ENCODE measurements at places on chromosomes 12 and 14.

DNA sequence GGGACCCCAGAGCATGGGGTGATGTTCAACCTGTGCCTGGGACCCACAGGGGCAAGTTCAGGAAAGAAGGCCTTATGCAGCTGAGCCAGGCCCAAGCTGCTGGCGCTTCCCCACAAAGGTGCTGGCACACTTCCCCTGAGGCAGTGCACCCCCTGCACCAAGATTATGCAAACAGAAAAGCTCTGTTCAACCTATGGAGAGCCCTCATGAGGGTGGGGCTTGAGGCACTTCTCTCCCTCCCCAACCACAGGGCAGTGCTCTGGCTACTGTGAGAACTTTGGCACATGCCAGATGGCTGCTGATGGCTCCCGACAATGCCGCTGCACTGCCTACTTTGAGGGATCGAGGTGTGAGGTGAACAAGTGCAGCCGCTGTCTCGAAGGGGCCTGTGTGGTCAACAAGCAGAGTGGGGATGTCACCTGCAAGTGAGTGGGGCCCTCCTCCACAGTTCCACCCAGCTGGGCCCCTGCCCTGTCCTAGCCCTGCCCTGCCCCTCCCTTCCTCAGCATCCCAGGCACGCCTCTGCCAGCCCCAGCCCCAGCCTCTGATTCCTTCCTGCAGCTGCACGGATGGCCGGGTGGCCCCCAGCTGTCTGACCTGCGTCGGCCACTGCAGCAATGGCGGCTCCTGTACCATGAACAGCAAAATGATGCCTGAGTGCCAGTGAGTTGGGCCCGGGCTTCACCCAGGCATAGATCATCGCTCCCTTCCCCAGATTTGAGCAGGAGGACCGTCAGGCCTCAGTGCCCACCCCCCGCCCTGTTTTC, 5.5 kb upstream of the NXPH4 start:
- no peak for DNase-seq

DNA sequence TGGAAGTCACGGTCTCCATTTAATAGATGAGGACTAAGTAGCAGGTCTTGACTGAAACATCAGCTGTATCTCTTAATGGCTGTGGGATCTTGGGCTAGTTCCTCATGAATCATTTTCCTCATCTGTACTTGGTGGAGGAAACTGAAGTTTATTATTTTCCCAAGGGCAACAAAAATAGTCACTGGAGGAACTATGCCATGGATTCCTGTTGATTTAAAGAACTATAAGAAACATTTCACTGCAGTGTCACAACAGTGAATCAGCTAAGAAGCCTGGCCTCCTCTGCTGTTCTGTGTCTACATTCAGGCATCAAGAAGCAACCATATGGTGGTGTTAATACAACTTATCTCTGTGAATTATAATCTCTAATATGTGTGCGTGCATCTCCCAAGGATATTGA, 200.5 kb downstream of the STXBP6 start:
- DNase-seq = no peak

DNA sequence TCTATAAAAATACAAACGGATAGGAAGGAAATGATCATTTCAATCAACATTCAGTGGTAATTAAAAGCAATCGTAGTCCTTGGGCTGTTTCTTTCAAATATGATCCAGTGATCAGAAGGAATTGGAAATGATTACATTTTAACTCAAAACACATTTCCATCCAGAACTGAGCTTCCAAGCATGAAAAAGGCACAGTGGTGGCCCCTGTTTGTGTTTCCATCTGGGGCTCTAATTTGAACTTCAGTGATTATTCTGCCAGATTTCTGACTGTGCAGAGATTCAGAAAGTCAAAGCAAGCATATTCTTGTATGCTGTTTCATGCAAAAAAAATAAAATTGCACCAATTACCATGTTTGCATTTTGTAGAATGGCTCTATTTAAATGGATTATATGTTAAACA, 157.0 kb upstream of the LMNTD1 start:
- no peak for DNase-seq

DNA sequence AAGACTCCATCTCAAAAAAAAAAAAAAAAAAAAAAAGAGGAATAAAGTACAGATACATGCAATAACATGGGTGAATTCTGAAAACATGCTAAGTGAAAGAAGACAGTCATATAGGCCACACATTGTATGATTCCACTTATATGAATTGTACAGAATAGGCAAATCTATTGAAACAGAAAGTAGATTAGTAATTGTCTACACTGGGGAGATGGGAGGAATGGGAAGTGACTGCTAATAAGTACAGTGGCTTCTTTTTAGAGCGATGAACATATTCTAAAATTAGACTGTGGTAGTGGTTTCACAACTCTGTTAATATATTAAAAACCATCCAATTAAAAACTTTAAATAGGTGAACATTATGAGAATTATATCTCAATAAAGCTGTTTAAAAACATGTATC, 74.4 kb downstream of the ANKS1B start:
- DNase-seq = no peak

DNA sequence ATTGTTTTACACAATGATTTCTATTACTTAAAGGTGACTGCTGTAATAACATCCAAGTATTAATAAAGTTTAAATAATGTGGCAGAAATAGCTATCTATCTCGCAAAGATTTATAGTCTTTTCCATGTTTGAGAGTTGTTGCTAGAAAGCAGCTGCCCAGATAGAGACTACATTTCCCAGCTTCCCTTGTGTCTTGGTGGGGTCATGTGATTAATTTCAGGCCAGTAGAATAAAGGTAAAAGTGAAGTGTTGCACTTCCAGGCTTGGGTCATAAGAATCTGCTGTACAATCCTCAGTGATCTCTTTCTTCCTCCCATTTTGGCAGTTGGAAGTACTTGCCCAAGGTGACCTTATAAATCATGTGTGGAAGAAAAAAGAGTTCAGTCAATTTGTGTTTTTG, 449.7 kb upstream of the USP15 start:
- DNase-seq = no peak

Data from esophagus squamous epithelium (tissue), 5 donors.